Stimulated activated CD4-positive, alpha-beta T cell treated with anti-CD3 and anti-CD28 coated beads, Interleukin-1b, Interleukin-23, amount 100 ng/mL, for 1 hour (primary cell): ENCODE measurements at places on chromosomes 4 and X.

DNA sequence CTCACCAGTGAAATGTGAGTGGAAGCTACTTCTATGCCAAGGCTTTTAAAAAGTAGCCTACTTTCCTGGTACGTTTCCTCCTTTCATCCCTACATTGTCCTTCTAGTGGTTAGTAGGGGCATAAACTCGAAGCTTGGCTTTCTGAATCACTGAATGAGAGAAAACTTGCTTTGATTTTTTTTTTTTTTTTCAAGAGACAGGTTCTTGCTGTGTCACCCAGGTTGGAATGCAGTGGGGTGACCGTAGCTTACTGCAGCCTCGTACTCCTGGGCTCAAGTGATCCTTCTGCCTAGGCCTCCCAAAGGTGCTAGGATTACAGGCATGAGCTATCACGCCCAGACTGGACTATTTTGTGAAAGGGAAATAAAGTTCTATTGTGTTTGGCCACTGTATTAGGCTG is 89.1 kb upstream of the IGFBP7 start:
- no peak for DNase-seq

DNA sequence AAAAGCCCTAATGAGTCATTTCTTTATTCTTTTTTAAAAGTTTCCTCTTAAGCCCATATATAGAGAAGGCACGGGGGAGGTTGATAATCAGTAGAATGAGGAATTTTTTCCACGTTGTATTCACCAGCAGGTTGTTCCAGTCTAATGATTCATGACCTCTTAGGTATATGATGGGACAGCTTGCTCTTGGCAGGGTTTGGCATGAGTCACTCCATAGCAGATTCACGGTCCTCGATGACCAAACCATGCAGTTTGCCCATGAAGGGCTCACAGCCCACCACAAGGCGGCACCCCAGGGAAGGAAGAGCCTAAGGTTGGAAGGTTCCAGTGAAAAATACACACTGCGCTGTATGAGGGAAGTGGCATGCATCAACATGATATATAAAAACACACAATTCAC is 623.8 kb upstream of the DIPK2B start:
- DNase-seq, result no peak

- DNase-seq, result no peak
Measured at GRCh38 chr4:161573836-161574235, 590.0 kb downstream of the FSTL5 start.

GRCh38 chr4:101221294-101221693 is 126.0 kb downstream of the PPP3CA start:
- no peak for DNase-seq

- no peak for DNase-seq
Measured at GRCh38 chr4:7160439-7160838, 31.9 kb upstream of the SORCS2 start.

GRCh38 chrX:82362550-82362949 is 1145.5 kb upstream of the POU3F4 start:
- no peak for DNase-seq

- DNase-seq, result no peak
Measured at GRCh38 chr4:71545168-71545567, 206.3 kb downstream of the SLC4A4 start.

DNA sequence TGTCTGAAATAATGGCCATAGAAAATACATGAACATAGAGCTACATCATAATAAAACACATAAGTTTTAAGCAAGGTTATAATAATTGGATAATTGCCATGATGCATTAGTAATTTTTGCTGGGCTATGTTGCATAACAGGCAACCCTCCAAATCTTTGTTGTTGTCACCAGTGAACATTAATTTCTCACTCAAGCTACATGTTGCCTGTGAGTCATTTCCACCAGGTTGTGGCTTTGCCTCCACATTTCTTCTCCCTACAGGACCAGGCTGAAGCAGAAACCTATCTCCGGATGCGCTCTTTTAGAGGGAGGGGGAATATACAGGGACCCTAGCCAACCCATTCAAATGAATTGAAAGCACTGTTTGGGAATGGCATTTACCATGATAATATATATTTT is 347.7 kb downstream of the GABRG1 start:
- no peak for DNase-seq

- DNase-seq, result no peak
Measured at GRCh38 chr4:108926061-108926460, 163.2 kb upstream of the ETNPPL start.

DNA sequence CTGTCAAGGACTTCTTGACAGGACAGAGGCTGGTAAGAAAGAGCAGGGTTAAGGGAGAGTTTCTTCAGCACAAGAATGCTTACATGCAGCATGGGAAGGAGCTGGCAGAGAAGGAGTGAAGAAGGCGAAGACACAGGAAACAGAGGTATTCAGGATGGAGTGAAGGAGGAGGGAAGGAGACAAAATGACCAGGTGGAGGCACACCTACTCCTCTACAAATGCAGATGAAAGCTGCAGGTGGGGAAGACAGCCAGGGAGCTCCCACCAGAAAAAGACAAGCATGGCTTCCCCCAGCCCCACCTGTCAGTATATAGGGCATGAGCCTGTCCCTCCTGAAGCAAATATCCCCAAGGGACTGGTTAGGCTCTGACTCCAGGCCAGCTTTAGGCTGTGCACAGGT is 29.6 kb upstream of the NKRF start:
- DNase-seq, result no peak

GRCh38 chr4:13918991-13919441 is 291.5 kb upstream of the BOD1L1 start:
- no peak for DNase-seq

DNA sequence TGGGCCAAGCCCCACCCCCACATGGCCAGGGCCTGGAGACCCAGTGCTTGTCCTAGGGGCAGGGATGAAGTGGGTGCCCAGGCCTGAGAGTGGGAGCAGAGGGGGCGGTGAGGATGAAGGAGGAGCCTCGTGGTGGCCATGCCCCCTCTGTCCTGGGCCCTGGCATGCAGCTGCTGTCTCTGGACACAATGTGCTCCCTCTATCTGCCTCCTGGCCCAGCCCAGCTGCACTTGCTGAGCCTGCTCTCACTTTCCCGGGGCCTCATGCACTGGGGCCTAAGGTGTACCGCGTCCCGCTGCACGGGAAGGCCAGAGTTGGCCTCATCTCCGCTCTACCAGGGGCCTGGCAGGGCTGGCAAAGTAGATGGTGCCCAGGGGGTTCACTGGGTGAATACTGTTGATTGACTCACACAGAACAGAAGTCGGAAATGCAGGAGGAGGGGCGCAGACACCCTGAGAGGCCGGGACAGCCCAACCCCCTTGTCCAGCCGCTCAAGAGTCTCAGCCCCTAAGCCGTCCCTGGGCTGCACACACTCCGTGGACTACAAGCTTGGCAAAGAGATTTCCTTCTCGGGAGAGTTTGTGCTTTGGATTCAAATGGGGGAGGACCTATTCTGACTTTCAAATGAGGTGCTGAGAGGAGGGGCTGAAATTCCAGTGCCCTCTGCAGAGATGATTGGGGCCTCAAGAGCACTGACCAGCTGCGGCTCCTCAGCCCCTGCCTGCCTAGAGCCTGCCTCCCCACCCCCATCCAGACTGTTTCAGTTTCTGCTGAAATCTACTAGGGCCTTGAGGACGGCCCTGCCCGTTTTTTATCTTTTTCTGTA is 112.4 kb downstream of the PSAPL1 start:
- DNase-seq, result no peak

GRCh38 chr4:135670548-135670947 is 1469.0 kb upstream of the PABPC4L start:
- no peak for DNase-seq

DNA sequence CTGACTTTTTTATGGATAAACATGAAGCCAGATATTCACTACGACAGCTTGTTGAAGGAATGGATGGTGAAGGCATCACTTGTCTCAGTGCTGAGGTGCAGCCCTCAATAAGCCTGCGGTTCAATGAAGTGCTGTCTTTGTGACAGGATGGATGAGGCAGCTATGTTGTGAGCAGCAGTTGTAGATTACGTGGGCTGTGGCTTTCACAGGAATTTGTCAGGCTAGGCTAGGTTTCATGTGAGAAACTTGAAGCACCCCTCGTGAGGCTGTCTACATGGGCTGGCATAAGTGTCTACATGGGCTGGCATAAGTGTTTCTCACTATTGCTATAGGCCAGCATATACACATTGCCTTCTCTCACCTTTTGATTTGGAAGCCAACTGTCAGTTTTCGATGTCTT is 1050.0 kb downstream of the ADGRL3 start:
- DNase-seq, result no peak

DNA sequence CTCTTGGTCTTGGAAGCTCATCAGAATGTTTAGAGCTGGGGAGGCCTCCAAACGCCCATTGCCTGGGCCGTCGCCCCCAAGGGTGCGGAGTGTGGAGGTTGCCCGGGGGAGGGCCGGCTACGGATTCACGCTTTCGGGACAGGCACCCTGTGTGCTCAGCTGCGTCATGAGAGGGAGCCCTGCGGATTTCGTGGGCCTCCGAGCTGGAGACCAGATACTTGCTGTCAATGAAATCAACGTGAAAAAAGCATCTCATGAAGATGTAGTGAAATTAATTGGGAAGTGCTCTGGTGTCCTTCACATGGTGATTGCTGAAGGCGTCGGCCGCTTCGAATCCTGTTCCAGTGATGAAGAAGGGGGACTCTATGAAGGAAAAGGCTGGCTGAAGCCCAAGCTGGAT is 23.3 kb downstream of the RGS12 start:
- DNase-seq, result no peak

DNA sequence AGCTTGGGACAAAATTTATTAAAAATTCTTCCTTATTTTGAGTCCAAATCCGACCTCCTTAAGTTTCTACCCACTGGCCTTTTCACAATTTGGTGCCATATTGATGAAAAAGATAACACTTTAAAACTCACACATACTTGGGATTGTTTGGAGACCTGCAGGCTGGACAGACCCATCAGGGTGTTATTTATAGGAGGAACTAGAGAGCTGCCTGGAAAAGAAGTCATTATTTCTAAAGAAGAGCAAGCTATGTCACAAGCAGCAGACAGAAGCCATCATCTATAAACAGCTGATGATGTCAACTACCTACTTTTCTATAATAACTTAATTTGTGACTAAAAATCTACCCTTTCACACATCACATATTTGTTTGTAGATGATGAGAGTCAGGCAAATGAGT is 56.2 kb downstream of the COX18 start:
- DNase-seq, result no peak

- no peak for DNase-seq
Measured at GRCh38 chr4:23388699-23389395, 501.0 kb downstream of the PPARGC1A start.

GRCh38 chr4:30294295-30294694 is 425.9 kb upstream of the PCDH7 start:
- DNase-seq, result no peak

DNA sequence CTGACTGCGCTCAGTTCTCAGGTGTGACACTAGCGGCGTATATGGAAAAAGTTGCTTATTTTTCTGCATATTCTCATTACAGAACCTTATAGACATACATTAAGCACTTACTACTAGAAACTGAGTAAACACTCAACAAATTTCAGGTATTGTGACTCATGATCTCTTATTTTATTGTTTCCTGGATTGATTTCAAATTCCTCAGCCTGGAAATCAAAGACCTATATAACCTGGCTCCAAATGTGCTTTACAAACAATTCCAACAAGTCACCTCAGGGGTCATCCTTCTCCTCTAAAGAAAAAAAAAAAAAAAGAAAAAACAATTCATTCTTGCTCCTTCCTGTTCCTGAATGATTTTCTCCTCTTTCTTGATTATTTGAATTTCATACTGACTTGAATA is 152.3 kb downstream of the ADAM29 start:
- no peak for DNase-seq

DNA sequence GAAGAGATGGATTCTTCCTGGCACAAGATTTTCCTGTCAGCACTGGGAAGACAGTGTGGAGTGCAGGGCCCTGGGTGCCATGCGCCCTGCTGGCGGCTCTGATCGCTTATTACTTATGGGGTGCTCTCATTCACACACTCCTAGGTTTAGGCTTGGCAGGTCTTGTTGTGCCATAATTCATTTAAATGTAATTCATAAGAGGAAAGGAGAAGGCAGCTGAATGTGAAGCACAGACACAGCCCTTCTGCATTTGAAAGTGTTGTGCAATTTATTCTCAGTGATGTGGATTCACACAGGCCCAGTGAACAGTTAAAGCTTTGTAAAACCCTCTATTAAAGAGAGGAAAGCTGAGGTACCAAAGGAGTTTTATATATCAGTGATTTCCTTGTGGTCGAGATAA is 249.7 kb downstream of the C4orf33 start:
- DNase-seq, result no peak

GRCh38 chrX:34893741-34894140 is 48.9 kb upstream of the FAM47B start:
- DNase-seq, result no peak

DNA sequence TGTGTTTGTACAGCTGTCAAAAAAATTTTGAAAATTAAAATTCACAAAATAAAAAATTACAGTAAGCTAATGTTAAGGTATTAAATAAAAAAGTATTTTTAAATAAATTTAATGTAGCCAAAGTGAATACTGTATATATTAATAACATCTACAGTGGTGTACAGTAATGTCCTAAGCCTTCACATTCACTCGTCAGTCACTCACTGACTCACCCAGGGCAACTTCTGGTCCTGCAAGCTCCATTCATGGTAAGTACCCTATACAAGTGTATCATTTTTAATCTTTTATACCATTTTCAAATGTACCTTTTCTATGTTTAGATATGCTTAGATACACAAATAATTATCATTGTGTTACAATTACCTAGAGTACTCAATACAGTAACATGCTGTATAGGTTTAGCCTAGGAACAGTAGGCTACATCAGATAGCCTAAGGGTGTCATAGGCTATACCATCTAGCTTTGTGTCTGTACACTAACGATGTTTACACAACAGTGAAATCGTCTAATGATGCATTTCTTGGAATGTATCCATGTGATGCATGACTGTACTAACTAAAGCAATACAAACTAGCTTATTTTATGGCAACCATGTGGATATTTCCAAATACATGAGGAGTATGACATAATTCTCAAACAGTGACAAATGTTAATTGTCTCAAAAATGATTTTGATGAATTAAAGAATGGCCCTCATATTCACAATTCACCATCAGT is 13.7 kb downstream of the DDX60 start:
- DNase-seq, result no peak

GRCh38 chrX:50920132-50920531 is 9.6 kb downstream of the BMP15 start:
- no peak for DNase-seq

DNA sequence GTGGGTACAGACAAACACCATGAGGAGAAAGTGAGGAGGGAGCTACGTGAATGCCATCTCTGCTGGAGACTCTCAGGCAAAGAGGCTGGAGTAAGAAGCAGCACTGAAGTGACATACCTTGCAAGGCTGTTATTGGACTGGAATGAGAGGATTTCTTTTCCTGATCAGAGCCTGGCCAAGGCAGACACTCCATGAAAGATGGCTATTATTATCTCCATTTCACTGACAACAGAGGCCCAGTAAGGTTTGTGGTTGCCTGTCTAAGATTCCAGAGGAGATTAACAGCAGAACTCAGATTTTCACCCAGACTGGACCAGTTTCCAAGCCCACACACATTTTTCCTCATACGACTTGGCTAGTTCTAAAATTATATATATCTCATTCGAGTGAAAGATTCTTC is 162.0 kb upstream of the EOLA2 start:
- DNase-seq, result no peak
